Erythroblast (primary cell): ENCODE measurements at places on chromosomes 12 and 14.
A peak's percentile ranks its signal among the peaks of the same experiment; 100 is the strongest.

DNA sequence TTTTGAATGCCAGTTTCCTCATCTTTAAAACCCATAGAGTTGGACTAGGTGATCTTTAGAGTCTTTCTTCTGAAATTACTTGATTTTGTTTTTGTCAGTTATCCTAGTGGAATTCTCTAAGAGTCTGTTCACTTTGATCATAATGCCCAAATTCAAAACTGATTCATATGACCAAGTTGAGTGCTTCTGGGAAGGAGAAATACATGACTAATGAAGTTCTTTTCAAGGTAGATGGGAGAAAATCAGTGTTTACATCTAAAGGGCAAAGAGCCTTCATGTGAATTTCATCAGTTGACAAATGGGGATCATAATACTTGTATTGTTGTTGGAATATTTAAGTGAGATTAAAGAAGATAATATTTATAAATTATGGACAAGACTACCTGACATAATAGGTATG, 53.2 kb downstream of the ERC1 start:
- DNase-seq, result no peak

- no peak for DNase-seq
Measured at GRCh38 chr12:131902332-131903241, 8.2 kb downstream of the ULK1 start.

- DNase-seq, result no peak
Measured at GRCh38 chr12:114403011-114403689, 2.8 kb downstream of the TBX5 start.

DNA sequence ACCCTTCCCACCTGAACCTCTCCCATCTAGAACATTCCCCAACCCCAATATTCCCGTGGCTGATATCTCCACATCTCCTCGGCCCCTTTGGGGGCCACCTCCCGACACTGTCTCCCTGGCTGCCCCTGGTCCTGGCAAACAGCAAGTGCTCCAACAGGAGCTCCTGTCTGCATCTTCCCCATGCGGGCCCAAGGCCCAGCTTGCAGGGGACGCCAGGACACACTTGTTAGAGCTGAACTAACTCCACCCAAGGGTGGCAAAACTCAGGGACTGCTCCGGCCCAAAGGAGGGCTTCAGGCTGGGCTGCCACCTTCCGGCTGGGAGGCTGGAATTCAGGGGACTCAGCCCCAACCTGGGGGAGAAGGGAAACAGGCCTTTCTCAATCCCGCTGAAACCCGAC, 106.6 kb downstream of the NCOR2 start:
- DNase-seq, result no peak

GRCh38 chr12:26817183-26817591, 15.8 kb downstream of the ITPR2 start:
- DNase-seq, result no peak

DNA sequence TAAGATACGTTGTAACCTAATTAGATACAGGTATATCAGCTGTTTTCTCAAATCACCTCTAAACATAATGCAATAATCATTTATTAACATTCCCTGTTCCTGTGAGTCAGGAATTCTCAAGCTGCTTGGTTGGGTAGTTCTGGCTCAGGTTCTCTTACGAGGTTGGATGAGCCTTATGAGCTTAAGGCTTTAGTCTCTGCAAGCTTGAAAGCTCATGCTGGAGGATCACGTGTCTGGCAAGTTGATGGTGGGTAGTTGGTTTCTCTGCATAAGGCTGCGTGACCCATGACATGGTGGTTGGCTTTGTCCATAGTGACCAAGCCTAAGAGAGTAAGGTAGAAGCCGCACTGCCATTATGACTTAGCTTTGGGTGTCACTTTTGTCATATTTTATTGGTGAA, 62.0 kb downstream of the PLEKHA5 start:
- no peak for DNase-seq

GRCh38 chr14:31692376-31692781, 131.2 kb downstream of the NUBPL start:
- no peak for DNase-seq

- DNase-seq, result no peak
Measured at GRCh38 chr12:112930350-112930749, 7.9 kb upstream of the OAS3 start.

DNA sequence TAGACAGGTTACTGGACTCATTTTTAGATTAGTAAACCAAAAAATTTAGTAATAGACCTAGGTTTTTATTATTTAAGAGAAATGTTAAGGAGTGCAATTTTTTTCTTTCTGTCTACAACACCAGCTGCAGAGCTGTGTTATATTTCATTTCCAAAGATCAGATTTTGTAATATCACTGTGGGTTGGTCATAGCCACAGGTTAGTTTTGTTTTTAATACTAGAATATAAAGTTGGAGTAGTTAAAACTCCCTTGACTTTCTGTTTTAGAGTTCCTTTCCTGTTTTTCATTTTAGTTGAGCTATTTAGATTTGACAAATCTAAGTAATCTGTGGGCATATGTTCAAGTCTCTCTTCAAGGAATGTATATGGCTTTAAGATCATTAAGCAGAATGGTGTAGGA, 30.7 kb upstream of the GARIN2 start:
- no peak for DNase-seq

- peak; percentile 100 for DNase-seq
Measured at GRCh38 chr14:96391293-96392118, 422 bp upstream of the AK7 start.
